ENCODE measurements at places on chromosomes 3 and 15. TPM values are rescaled to one million over a fixed set of nuclear protein-coding genes. Genes with fewer than 3 reads are reported as not detected.

GRCh38 chr3:107907996-107908395 is 182.8 kb downstream of the CD47 start:
- no peak overlapping the region for H3K27ac ChIP-seq
- no peak for DNase-seq
- H3K36me3 ChIP-seq, result no peaks in the 10 kb centered on the region
- peaks cover 2% of the 10 kb centered on the region for H3K4me1 ChIP-seq
- peaks cover 5% of the 10 kb centered on the region for H3K27me3 ChIP-seq

DNA sequence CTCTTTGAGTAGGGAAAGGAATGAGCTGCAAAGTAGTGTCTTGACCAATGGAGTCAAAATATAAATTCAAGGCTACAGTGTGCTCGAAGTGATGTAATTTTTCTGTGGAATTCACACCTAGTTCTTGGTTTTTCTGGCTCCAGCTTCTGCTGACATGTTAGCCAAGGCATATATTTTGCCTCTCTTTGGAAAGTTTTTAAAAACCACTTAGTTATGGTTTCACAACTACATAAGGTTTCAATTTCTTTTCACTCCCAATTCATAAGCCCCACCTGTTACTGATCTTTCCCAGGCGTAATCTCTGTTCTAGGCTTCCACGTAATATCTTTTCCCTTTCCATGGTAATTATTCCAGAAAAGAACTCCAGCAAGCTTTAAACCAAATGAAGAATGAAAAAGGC is 46.9 kb downstream of the GADL1 start:
- H3K27ac ChIP-seq, result no peak overlapping the region
- H3K27me3 ChIP-seq, result no peaks in the 10 kb centered on the region
- H3K4me1 ChIP-seq, result no peaks in the 10 kb centered on the region
- H3K4me3 ChIP-seq, result no peak overlapping the region

DNA sequence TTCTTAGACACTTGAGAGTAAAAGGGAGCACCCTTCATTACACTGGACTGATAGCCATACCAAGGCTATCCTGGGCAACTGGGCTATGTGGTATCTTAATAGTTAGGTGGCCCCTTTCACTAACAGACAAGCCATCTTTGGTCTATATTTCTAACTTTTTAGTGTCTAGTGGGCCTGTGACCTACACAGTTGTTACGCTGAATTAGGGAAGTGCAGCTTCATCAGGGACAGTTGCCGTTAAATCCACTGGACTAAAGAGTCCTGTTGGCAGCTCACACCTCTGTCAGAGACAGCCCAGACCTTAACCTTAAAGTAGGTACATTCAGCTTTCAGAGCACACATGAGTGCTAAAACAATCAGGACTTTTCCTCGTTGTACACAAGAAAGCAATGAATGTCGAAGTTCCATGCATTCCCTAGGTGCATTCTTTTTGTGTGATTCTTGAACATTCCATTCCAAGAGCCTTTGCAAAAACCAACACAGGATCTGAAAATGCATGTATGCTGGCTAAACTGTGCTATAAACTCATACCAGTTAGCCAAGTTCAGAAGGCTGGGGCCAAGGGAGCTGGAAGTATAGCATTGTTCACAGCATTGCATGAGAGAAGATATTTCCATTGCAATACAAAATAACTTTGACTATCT is 230.2 kb upstream of the EIF1B start:
- no peaks in the 10 kb centered on the region for H3K4me1 ChIP-seq
- peak; percentile 8 for DNase-seq
- no peaks in the 10 kb centered on the region for H3K27me3 ChIP-seq
- no peak overlapping the region for H3K27ac ChIP-seq

CACNA1D gene
- under 0.01 TPM for total RNA-seq

TTLL3 gene
- 5.8 TPM for total RNA-seq

CEP19 gene
- total RNA-seq, result 1.7 TPM

ATP13A4 gene
- total RNA-seq, result not detected

All from IMR-90 (cell line).